ENCODE measurements at places on chromosomes 1 and 21. TPM values are rescaled to one million over a fixed set of nuclear protein-coding genes. Genes with fewer than 3 reads are reported as not detected.

- DNase-seq: no peak
Measured at GRCh38 chr1:241799416-241799815, 48.6 kb upstream of the EXO1 start.

DNA sequence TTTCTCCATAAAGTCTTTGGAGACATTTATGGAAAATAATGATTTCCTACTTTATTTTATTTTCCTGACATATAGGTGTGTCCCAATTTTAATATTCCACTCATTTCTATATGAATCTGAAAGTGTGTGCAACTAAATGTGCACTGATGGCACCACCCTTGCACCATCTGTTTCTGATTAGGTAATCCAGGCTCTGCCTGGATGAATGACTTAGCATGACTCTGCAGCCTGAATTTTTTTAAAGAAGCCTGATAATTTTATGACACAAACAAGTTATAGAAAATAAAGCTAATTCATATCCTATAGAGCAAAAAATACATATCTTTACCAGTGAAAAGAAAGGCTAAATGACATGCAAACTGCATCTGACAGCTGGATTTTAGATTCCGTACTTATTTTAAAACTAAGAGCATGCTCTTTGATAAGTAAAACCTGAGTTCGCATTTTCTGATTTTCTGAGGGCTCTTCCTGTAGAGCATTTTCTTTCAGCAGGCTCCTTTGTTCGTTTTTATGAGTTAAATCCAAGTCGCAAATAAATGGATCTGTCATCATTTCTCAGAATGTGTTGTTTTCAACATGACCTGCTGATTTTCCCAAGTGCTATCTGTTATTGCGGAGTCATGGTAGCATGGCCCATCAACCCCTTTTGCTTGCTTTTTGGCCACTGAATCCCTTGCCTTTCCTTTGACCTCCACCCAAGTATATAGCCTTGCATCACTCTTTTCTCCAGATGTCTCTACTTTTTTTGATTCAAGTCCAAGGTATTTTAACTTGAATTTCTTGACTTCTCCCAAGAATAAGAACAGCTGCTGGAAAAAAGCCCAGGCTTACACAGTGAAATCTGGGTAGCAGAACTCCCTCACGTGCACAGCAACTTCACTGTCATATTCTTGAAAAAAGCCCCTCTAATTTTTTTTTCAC is 52.8 kb upstream of the LYPLAL1 start:
- DNase-seq: no peak

DNA sequence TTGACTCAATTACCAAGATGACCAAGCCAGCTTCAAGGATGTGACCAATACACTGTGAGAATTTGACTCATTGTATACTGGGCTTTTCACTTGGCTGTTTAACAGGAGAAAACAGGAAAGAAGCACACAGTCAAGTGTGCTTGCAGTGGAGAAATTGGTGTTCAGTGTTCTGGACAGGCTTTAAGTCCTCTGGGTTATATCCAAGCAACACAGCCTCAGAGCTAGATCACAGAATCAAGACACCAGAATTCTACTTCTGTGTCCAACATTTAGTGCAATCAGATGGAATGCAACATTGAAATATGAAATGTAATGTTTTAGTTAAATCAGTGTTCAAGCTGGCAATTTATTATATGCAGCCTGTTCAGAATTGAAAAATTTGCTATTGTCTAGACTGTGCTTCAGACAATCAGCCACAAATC is 694.4 kb downstream of the LTN1 start:
- no peak for DNase-seq

- no peak for DNase-seq
Measured at GRCh38 chr1:31127266-31127665, 61.7 kb upstream of the PUM1 start.

MAP3K21 gene
- total RNA-seq: 14.9 TPM

FOXD2 gene
- 0.12 TPM for total RNA-seq

IQGAP3 gene
- 0.22 TPM for total RNA-seq

CLIC6 gene
- 2.0 TPM for total RNA-seq

SLC35E2B gene
- total RNA-seq: 24.0 TPM

WDR4 gene
- total RNA-seq: 7.1 TPM

NCMAP gene
- total RNA-seq: 7.1 TPM

Measured in pancreas (tissue), 10 donors.